ENCODE measurements at places on chromosomes 1 and 21.

DNA sequence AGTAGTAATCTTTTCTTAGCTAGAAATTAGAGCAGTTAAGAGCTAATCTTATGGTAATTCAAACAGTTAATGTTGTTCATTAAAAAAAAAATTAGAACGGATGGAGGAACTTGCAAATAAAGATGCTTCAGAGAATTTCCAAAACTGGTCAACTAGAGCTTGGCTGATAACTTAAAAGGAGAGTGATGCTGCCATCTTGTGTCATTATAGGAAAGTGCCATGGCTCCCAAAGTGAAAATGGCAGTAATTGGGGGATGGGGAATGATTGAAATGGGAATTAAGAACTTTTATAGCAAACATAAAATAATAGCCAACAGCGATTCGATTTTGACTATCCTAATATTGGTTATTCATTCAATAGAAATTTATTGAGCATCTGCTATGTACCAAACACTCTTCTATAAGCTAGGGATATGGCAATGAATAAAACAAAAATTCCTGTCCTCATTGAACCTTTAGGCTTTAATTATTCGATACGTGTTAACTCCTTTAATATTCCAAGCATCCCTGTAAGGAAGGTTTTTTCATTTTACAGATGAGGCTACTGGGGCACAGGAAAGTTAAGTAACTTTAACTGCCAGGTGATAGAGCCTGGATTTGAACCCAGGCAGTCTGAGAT, 5.7 kb upstream of the PLPP3 start:
- DNase-seq = no peak

DNA sequence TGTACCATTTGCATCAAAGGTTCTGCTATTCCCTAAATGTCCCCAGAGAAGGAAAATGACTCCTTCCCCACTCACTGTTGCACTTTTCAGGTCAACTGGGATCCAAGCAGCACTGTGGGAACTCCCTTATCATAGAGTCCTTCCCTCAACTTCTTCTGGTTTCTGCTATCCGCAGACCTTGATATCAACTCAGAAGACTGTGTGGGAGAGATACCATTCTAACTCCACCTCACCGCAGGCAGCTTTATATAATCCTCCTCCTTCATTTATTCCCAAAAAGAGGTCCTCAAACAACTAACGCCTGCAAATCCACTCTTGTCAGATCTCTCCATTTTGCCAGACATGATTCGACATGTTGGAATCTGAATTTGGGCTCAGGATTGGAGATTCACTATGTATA, 27.3 kb downstream of the LHX9 start:
- no peak for DNase-seq

- no peak for DNase-seq
These were observed 2.4 kb downstream of the FNBP1L start for GRCh38 chr1:93450321-93450720.

GRCh38 chr1:174569240-174569639, 121.5 kb downstream of the GPR52 start:
- no peak for DNase-seq

GRCh38 chr1:37274486-37274885, 199.9 kb upstream of the ZC3H12A start:
- no peak for DNase-seq

GRCh38 chr1:85462931-85463649, 1.9 kb downstream of the DDAH1 start:
- no peak for DNase-seq

- no peak for DNase-seq
These were observed 7.5 kb upstream of the CAPN9 start for GRCh38 chr1:230739564-230740290.

- no peak for DNase-seq
These were observed 192.8 kb upstream of the CAMK1G start for GRCh38 chr1:209390764-209391163.

DNA sequence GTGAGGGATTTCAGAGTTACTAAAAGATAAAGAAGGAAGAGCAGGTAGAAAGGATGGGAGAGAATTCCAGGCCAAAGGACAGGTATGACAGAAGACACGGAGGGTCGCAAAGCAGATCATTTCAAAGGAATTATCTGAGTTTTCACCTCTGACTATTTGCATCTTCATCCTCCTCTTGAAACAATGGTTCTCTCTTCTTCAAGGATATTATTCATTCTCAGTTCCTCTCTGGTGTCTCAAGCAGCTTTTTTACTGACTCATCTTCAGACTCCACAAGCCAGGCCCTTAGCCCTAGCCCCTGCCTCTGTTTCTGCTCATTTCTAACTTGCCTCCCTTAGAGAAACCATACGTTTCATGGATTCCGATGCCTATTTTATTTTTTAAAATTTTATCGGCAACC, 15.0 kb downstream of the DDX59 start:
- DNase-seq = no peak

DNA sequence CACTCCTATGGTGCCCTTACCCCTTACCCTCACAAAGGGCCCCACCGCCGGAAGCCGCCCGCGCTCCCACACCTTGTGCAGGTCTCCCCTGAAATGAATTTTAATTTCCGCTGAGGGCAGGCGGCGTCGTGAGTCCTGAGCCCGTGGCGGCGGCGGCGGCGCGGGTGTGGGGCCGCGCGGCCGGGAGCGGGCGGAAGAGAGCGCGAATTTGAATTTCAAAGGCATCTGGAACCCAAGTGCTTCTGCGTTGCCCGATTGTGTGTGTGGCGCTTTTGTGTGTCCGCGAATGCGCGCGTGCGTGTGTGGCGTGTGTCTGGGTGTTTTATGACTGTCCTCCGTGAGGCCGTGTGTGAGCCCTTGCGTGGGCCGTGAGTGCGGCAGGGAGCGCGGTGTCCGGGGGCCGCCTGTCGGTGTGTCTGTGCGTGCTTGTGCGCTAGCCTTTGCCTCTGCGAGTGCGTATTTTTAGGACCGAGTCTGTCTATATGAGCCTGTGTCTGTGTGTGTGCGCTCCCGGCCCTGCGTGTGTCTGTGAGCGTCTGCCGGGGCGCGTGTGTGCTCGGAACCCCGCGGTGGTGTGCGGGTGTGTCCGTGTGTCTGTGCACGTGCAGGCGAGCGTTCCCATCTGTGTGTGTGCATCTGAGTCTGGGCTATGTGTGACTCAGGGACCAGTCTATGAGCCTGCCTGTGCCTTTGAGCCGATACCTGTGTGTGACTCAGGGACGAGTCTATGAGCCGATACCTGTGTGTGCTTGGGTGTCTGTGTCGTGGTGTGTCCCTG, 7.9 kb upstream of the ADGRB2 start:
- no peak for DNase-seq

- no peak for DNase-seq
These were observed 4.1 kb upstream of the TOE1 start for GRCh38 chr1:45335855-45336324.

DNA sequence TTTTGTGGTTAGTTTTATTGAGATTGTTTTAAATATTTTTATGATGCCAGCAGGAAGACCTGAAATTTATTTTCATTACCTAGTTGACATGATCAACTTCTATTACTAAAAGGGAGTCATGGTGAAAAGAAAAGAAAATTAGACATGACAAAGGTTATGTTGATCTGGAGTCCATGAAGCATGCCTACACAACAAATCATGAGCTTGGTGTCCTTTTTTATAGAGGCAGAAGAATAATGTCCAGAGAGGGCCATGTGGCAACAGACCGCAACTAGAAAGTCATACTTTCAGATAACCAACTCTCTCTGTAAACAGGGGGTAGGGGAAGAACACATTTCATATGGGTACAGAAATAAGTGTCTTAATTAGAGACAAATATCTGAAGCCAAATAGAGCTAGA, 175.5 kb upstream of the HOOK1 start:
- no peak for DNase-seq

- DNase-seq = peak; percentile 82
These were observed 27.1 kb downstream of the SNAP47 start for GRCh38 chr1:227762231-227762911.

- DNase-seq = no peak
These were observed 23.7 kb downstream of the RRP1 start for GRCh38 chr21:43812957-43813655.

- DNase-seq = no peak
These were observed 28.5 kb downstream of the TRPM2 start for GRCh38 chr21:44381874-44382273.

DNA sequence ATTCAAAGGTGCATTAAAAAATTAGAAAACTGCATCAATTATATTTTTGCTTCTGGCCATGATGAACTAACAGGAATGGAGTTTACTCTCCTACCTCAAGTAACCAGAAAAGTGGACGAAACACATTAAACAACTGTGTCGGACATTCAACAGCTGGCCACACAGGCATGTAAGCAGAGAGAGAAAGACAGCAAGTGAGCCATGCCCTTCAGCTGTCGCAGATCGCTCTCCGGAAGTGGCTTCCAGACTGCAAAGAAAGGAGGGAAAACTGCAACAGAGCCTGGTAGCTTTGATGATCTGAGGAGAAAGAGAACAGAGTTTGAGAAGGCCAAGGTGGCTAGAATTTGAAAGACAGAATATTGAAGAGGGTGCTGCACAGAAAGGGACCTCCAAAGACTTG, 557.2 kb downstream of the MATN1 start:
- no peak for DNase-seq

DNA sequence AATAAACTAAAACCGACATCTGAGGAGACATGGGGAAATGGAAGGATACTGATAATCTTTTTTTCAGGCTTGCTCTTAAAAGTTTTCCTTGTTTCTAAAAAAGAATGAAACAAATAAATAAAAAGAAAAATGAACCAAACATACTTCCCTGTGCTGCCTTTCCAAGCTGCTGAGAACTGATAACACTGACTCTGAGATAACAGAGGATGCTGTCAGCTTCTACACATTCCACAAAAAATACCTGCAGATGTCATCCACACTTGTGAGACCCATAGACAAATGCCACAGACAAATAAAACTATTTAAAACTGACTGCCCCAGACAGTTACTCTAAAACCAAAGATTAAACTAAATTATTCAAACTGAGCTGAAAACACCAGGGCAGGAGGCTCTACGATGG, 12.0 kb upstream of the OR6K3 start:
- no peak for DNase-seq

GRCh38 chr1:151541752-151542151, 1.6 kb downstream of the TUFT1 start:
- no peak for DNase-seq

- DNase-seq = no peak
These were observed 38.2 kb downstream of the ALG14 start for GRCh38 chr1:95034506-95034905.

DNA sequence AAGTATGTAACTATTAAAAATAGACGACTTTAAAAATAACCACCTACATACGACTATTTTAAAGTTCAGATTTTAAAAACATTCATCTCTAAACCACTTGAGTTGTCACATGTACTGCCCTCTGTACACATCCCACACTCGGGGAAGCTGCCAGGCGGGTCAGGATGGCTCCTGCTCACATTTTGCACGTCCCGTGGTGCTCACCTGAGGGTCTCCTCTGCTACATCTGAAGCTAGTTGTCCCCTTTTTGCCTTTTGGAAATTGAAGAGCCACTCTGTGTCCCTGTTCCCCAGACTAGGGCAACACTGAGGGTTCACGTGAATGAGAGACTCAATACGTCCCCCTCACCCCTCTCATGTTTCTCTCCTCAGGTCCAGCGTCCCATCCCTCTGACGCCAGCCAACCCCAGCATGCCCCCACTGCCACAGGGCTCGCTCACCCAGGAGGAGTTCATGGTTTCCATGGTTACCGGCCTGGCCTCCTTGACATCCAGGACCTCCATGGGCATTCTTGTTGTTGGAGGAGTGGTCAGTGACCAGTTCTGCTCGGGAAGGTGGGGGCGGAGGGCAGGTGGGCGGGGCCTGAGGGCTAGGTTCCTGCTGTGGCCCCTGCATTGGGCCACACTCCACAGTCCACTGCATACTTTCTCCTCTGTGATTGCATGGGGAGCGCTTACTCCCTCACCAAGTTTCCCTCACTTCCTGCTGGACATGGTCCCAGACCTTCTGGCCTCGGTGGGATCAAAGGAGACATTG, 13.0 kb upstream of the MIIP start:
- no peak for DNase-seq

GRCh38 chr1:19010995-19011844, 54.7 kb upstream of the IFFO2 start:
- peak; percentile 19 for DNase-seq

DNA sequence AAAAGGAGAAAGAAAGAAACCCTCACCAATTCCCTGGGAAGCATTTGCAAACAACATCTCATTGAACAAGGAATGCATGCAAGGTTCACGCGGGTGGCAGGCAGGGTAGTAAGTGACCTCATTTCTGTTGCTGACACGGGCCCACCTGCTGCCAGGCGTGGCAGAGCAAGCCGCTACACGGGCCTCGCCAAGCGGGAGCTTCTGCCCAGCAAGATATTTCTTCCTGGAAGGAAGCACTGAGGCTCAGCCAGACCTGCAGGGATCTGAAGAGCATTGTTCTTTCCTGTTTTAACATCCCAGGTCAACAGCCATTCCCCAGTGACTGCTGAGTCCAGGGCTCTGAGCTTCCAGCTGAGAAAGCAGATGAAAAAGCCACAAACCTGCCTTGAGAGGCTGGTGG, 91.9 kb upstream of the IGSF21 start:
- DNase-seq = no peak

- DNase-seq = no peak
These were observed 6.0 kb upstream of the SEC16B start for GRCh38 chr1:177975588-177976495.

GRCh38 chr1:227787513-227788270, 27.8 kb upstream of the PRSS38 start:
- DNase-seq = peak; percentile 73

DNA sequence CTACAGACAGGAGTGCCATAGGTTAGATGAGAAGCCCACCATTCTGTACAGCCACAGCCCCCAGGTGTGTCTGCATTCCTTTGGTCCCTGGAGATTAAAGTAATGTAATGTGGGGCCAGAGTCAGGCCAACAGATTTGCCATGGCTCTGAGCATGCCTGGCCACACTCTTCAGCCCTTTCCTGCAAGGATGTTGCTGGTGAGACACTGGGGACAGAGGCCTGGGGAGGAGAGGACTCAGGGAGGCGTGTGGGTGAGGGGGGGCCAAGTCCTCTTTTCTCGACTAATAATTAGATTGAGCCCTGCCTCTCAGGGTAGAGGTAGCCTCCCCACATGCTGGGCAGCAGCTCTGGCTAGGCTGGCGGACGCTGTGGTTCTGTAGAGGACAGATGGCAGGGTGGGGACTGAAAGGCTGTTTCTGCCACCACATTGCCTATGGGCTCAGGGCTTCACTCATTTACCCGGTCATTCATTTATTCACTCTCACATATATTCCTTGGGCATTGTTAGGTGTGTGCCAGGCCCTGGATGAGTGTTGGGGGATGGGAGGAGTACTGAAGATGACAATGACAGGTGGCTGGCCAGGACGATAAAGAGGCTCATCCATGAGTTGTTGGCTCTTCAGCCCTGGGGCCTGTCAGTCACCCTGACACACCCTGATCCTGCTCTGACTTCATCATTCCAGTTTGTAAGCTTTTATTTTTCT, 7.1 kb upstream of the PRCC start:
- DNase-seq = no peak

DNA sequence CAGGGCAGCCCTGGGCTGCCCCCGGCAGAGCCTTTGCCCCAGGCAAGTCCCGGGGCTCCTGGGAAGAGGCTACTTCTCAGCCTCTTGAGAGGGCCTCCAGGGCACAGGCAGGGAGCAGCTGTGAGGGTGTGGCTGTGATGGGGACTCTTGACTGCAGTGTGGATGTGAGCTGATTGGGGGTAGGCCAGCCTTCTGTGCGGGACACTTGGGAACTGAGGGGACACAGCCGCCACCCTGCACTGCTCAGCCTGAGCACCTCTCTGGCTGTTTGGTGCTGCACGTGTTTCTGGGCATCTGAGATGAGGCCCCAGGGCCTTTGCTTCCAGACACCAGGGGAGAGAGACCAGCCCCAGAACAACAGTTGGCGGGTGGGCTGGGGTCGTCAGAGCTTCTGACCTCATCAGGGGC, 62.1 kb downstream of the SKI start:
- no peak for DNase-seq

GRCh38 chr1:41366455-41367287, 5.4 kb downstream of the FOXO6 start:
- DNase-seq = peak; percentile 39
